ENCODE measurements at places on chromosomes 16 and 17. TPM values are rescaled to one million over a fixed set of nuclear protein-coding genes. Genes with fewer than 3 reads are reported as not detected.
A peak's percentile ranks its signal among the peaks of the same experiment; 100 is the strongest.

- DNase-seq: no peak
- H3K27me3 ChIP-seq: no peaks in the 10 kb centered on the region
- no peak overlapping the region for H3K27ac ChIP-seq
- no peak overlapping the region for H3K4me3 ChIP-seq
- H3K36me3 ChIP-seq: peaks cover 25% of the 10 kb centered on the region
- H3K4me1 ChIP-seq: no peaks in the 10 kb centered on the region
Observed at GRCh38 chr16:70370924-70371323, 24.2 kb downstream of the DDX19A start.

The PSMD3 gene
- total RNA-seq: 116 TPM

- H3K27ac ChIP-seq: peak overlapping the region; percentile 25
- no peak overlapping the region for H3K4me3 ChIP-seq
- peaks cover 5% of the 10 kb centered on the region for H3K4me1 ChIP-seq
- H3K27me3 ChIP-seq: no peaks in the 10 kb centered on the region
- peaks cover 17% of the 10 kb centered on the region for H3K36me3 ChIP-seq
Observed at GRCh38 chr17:30405161-30405560, 26.4 kb downstream of the CPD start.

- H3K4me3 ChIP-seq: no peak overlapping the region
- no peak for DNase-seq
- H3K27ac ChIP-seq: no peak overlapping the region
- H3K27me3 ChIP-seq: no peaks in the 10 kb centered on the region
Observed at GRCh38 chr16:75312875-75313274, 61.5 kb upstream of the BCAR1 start.

The LCAT gene
- total RNA-seq: 26.1 TPM

The CDRT15L2 gene
- total RNA-seq: not detected

The DNAH17 gene
- total RNA-seq: 0.33 TPM

The GRAP gene
- total RNA-seq: 0.22 TPM

The ZNF597 gene
- 1.4 TPM for total RNA-seq

DNA sequence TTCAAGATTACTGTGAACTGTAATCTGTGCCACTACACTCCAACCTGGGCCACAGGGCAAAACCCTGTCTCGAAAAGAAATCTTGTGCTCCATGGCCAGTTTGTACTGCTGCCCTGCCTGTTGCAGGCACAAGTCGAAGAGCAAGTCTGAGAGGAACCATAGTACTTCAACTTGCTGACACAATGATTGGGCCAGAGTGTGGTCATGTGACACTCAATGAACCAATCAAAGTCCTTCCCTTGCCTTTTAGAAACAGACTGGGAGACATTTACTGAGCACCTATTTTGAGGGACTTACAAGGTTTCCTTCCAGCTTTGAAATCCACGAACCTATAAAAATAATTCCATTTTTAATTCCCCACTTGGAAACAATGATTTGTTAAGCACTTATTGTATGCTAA is 39.8 kb upstream of the TMC5 start:
- no peak for DNase-seq
- H3K36me3 ChIP-seq: no peaks in the 10 kb centered on the region
- peaks cover 3% of the 10 kb centered on the region for H3K4me1 ChIP-seq
- peaks cover 4% of the 10 kb centered on the region for H3K27me3 ChIP-seq
- H3K4me3 ChIP-seq: no peak overlapping the region

GRCh38 chr16:30600929-30601328 is 9.3 kb downstream of the ZNF689 start:
- no peak for DNase-seq
- no peak overlapping the region for H3K27ac ChIP-seq
- H3K27me3 ChIP-seq: no peaks in the 10 kb centered on the region
- peaks cover 10% of the 10 kb centered on the region for H3K36me3 ChIP-seq
- no peak overlapping the region for H3K4me3 ChIP-seq

The MT1M gene
- not detected for total RNA-seq

DNA sequence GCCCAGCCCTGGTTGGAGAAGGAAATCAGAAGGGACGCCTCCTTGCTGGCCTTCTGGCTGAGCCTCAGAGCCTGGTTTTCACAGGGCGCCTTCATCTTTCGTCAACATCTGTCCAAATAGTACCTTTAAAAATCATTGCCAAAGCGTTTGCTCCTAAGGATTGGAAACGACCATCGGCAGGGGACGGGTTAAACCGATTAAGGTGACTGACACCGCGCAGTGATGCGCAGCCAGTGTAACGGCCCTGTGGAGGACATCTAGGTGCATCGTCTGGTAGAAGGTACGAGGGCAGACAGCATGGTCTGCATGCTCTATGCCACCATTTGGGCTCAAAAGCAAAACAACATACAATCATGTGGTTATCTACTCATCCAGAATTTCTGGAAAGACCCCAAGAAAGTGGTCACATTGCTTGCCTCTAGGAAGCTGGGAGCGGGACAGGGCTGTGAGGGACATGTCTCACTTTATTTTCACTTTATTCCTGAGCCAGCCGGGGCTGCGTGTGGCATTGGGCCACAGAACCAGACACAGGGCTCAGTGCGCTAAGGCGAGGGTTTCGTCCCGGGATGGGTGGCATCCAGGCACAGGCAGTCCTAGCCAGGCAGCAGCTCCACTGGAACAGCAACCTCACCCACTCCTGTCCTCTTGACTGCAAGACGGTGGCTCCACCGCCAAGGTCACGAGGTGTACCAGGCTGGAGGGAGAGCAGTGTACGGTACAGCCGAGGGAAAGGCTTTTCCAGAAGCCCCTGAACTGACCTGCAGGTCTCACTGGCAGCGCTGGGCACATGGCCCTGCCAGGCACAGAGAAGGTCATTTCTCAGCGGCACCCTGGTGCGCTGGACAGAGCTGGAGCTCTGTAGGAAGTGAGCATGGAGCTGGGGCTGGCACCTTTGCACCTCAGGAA is 40.9 kb upstream of the JPH3 start:
- no peak for DNase-seq
- H3K27ac ChIP-seq: no peak overlapping the region
- no peaks in the 10 kb centered on the region for H3K36me3 ChIP-seq
- no peak overlapping the region for H3K4me3 ChIP-seq
